ENCODE measurements at places on chromosomes 3 and 15. TPM values are rescaled to one million over a fixed set of nuclear protein-coding genes. Genes with fewer than 3 reads are reported as not detected.

The GOLGA6D gene
- total RNA-seq, result under 0.01 TPM

The CNTN4 gene
- not detected for total RNA-seq

The SCAANT1 gene
- total RNA-seq, result not detected

The PLOD2 gene
- 113 TPM for total RNA-seq

The JMJD7 gene
- 17.8 TPM for total RNA-seq

The MASP1 gene
- 0.21 TPM for total RNA-seq

The CLPX gene
- total RNA-seq, result 88.3 TPM

The CHRFAM7A gene
- 0.36 TPM for total RNA-seq

The MESP1 gene
- total RNA-seq, result 0.07 TPM

The DAZL gene
- total RNA-seq, result not detected

The STRC gene
- 0.71 TPM for total RNA-seq

The SOX2 gene
- total RNA-seq, result 2.7 TPM

The EID1 gene
- total RNA-seq, result 70.7 TPM

The VWA5B2 gene
- total RNA-seq, result not detected

The FOXL2NB gene
- total RNA-seq, result 0.57 TPM

The CCR4 gene
- total RNA-seq, result not detected

The CD200R1 gene
- total RNA-seq, result 0.07 TPM

The COL6A6 gene
- not detected for total RNA-seq

The CLDN18 gene
- not detected for total RNA-seq

The ATP8B4 gene
- 1.00 TPM for total RNA-seq

The NR2F2 gene
- total RNA-seq, result 1.7 TPM

The SLC22A13 gene
- 0.43 TPM for total RNA-seq

The EPHA3 gene
- total RNA-seq, result 0.14 TPM

The CHRNA5 gene
- 2.1 TPM for total RNA-seq

The A4GNT gene
- total RNA-seq, result not detected

The MRPS25 gene
- total RNA-seq, result 13.3 TPM

The CAMK2N2 gene
- under 0.01 TPM for total RNA-seq

The FYCO1 gene
- total RNA-seq, result 32.1 TPM

The SLC35G2 gene
- total RNA-seq, result 5.8 TPM

The SNUPN gene
- total RNA-seq, result 23.8 TPM

The INSYN1 gene
- 1.7 TPM for total RNA-seq

The PLS1 gene
- total RNA-seq, result 25.1 TPM

The BCHE gene
- total RNA-seq, result 1.6 TPM

The COL6A5 gene
- not detected for total RNA-seq

The ZNF80 gene
- not detected for total RNA-seq

The SPESP1 gene
- total RNA-seq, result 4.9 TPM

The INKA1 gene
- 8.8 TPM for total RNA-seq

The WNT5A gene
- 11.9 TPM for total RNA-seq

The HYAL3 gene
- total RNA-seq, result 8.5 TPM

The TM6SF1 gene
- 1.7 TPM for total RNA-seq

The ACP3 gene
- 5.0 TPM for total RNA-seq

The CAMKV gene
- total RNA-seq, result not detected

The CTXN2 gene
- not detected for total RNA-seq

The ITPKA gene
- total RNA-seq, result 1.7 TPM

The PAQR9 gene
- total RNA-seq, result not detected

The HCN4 gene
- not detected for total RNA-seq

The DMXL2 gene
- 13.3 TPM for total RNA-seq

The CHDH gene
- 0.21 TPM for total RNA-seq

The GPR156 gene
- total RNA-seq, result 0.14 TPM

The USP8 gene
- 47.8 TPM for total RNA-seq

The ADGRG7 gene
- not detected for total RNA-seq

The ANKRD34C gene
- not detected for total RNA-seq

The MYZAP gene
- total RNA-seq, result 1.4 TPM

The LDHAL6B gene
- total RNA-seq, result not detected

The ERICH6 gene
- not detected for total RNA-seq

The FANCD2OS gene
- total RNA-seq, result not detected

The NEIL1 gene
- 10.7 TPM for total RNA-seq

The CCR9 gene
- not detected for total RNA-seq

The NRG4 gene
- 0.85 TPM for total RNA-seq

The SERF2 gene
- total RNA-seq, result 224 TPM
